ENCODE measurements at places on chromosomes 1 and 21. TPM values are rescaled to one million over a fixed set of nuclear protein-coding genes. Genes with fewer than 3 reads are reported as not detected.

Gene OLIG2
- not detected for total RNA-seq

Gene MTX1
- total RNA-seq, result 23.9 TPM

Gene URB2
- total RNA-seq, result 1.8 TPM

DNA sequence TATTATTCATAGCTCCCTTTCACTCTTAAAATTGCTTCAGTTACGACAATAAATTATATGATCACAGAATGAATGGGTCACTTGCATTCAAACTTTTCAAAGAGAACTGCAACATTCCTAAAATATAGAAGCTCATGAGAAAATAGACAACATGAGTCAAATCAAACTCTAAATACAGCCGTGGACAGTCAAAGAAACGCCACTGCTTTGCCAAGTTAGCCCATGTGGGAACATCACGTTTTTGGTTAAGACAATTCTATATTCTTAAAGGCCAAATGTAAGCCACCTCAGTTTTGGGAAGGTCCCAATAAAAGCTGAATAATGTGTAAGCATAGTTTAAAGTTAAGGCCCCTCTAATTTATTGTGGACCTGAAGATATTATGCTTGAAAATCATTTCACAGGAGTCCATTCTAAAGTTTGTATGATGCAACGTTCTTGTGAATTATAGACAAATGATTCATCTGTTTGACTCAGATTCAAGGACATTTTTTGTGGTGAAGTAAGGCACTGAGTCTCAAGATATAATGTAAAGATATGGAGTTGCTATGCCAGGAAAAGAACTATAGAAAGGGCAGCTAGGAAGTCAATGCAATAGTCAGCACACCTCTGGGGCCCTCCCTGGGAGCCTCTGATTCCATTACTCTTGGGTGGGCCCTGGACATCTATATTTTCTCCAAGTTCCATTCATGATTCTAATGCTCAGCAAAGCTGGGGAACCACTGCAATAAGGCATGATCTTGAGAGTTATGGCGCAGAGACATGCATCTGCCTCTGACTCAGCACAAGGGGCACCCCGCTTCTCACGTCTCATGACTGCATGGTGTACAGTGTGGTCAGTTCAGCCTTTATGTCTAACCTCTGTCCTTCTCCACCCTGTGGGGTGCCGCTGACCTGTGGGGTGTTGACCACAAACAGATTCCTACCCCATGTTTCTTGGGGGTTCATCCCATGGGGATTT lies 33.9 kb downstream of the ETS2 start:
- no peak for DNase-seq

- DNase-seq, result no peak
These were observed 89.5 kb downstream of the OLFM3 start for GRCh38 chr1:101907264-101907663.
